ENCODE measurements at places on chromosomes 13 and 19. TPM values are rescaled to one million over a fixed set of nuclear protein-coding genes. Genes with fewer than 3 reads are reported as not detected.

DNA sequence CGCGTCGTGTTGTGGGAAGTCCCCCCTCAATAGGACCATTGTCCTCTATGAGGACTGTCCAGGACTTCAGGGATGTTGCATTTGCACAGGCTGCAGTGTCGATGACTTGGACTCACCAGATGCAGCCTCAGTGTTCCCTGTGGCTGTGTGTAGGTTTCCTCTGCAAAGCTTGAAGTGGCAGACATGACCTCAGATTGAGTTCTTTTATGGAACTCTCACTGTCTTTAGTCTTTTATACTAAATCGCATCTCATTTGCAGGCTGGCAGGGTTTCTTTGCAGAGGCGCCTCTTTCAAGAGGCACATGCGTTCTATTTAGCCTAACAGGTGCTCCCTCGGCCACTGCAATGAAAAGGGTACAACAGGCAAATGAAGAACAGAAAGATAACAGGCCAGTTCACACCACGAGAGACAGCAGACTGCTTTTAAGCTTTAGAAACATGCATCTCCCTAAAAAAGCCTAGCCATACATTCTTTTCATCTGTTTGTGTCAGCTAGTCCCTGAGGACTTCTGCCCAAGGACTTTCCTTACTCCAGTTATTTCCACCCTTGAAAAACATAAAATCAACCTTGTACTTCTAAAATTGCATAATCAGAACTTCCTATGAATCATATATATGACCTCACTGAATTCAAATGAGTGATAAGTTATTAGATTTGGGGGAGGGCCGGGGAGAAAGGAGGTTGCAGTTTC lies 118.4 kb downstream of the RAB20 start:
- no peak overlapping the region for H3K27ac ChIP-seq
- H3K4me1 ChIP-seq = no peaks in the 10 kb centered on the region
- DNase-seq = no peak
- H3K36me3 ChIP-seq = no peaks in the 10 kb centered on the region
- no peak overlapping the region for H3K4me3 ChIP-seq
- peaks cover 51% of the 10 kb centered on the region for H3K27me3 ChIP-seq

GRCh38 chr19:30479231-30479630 lies 107.0 kb downstream of the ZNF536 start:
- H3K4me3 ChIP-seq = no peak overlapping the region
- no peak overlapping the region for H3K27ac ChIP-seq
- no peaks in the 10 kb centered on the region for H3K4me1 ChIP-seq
- H3K36me3 ChIP-seq = no peaks in the 10 kb centered on the region
- peaks cover 7% of the 10 kb centered on the region for H3K27me3 ChIP-seq
- no peak for DNase-seq

- H3K27me3 ChIP-seq = peaks cover 14% of the 10 kb centered on the region
- H3K4me1 ChIP-seq = no peaks in the 10 kb centered on the region
- H3K36me3 ChIP-seq = no peaks in the 10 kb centered on the region
- H3K4me3 ChIP-seq = no peak within 1 kb of the TSS
- DNase-seq = no peak
- no peak within 1 kb of the TSS for H3K27ac ChIP-seq
Measured at GRCh38 chr19:47994209-47994802, at the start of gene ELSPBP1. Gene ELSPBP1 (plus strand): TSS chr19:47994632. CDS start chr19:48008668, 14,036 bp downstream.

DNA sequence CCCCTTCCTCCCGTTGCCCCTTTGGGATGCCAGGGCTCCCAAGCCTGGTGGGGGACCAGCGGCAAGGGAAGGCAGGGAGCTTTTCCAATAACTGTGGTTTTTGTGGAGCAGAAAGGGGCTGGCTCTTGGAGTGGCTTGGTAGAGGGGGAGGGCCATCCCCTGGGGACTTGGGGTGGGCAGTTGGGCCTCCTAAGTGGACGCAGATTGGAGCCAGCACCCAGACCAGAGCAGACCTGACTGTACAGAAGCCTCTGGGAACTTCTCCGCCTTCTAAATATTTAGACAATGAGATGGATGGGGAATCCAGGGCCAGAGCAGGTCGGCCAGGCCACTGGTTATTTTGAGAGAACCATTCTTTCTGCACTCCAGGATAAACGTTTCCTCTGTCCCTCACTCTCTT lies 4.2 kb downstream of the PTGIR start:
- no peak for DNase-seq
- H3K4me3 ChIP-seq = peak overlapping the region; percentile 79
- H3K27me3 ChIP-seq = no peaks in the 10 kb centered on the region
- H3K36me3 ChIP-seq = peaks cover 10% of the 10 kb centered on the region
- H3K4me1 ChIP-seq = peaks cover 81% of the 10 kb centered on the region
- H3K27ac ChIP-seq = peak overlapping the region; percentile 95

DNA sequence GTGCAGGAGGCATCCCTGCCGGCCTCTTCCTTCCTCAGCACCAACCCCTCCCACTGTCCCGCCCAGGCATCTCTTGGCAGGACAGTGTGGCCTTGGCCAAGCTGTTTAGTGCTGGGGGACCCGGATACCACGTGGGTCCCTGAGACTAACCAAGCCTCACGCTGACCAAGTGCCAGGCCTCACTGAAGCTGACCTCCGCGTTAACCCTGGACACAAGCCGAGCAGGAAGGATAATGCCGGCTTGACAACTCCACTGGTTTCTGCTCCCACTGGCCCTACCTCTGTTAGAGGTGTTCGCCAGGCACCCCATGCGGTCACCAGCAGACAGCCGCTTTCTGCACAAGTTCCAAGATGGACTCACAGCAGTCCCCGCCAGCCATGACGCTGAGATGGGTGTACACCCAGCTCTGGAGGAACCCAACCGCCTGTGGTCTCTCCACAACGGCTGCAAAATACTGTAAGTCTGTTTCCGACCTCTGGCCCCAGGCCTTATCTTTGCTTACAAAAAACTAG lies 12.4 kb downstream of the GRTP1 start:
- no peak for DNase-seq
- no peaks in the 10 kb centered on the region for H3K4me1 ChIP-seq
- no peaks in the 10 kb centered on the region for H3K36me3 ChIP-seq

DNA sequence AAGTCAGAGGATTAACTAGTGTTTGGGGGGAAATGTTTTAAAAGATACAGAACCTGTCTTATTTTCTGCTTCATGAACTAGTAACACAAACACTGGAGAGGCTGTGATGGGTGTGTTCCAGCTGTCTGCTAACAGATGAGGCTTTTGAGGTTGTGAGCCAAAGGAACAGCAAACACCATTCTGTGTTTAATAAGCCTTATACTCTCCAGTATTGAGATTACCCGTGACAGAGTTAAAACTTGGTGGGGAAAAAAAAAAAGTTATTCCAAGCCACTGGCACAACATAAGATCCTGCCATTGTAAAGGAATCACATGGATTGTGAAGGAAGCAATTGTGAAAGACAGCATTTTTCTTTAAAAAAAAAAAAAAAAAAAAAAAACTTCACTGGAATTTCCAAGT lies 48.4 kb downstream of the KCTD12 start:
- no peak for DNase-seq
- no peak overlapping the region for H3K27ac ChIP-seq
- peaks cover 3% of the 10 kb centered on the region for H3K27me3 ChIP-seq
- no peaks in the 10 kb centered on the region for H3K4me1 ChIP-seq
- H3K4me3 ChIP-seq = no peak overlapping the region
- H3K36me3 ChIP-seq = no peaks in the 10 kb centered on the region

DNA sequence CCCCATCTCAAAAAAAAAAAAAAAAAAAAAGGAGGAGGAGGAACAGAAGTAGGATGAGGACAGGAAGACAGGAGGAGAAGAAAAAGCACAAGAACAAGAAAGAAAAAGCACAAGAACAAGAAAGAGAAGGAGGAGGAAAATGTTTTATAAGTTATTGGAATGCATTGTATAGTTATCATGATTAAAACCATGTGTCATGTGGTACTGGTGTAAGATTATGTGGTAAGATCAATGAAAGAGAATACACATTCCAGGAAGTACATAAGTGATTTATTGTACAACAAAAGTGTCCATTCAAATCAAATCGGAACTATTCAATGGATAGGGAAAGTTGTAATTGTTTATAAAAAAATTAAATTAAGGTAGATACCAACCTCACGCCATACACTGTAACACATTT lies 167.7 kb downstream of the MZT1 start:
- H3K4me3 ChIP-seq = no peak overlapping the region
- no peaks in the 10 kb centered on the region for H3K36me3 ChIP-seq
- H3K27me3 ChIP-seq = no peaks in the 10 kb centered on the region
- DNase-seq = no peak
- H3K4me1 ChIP-seq = no peaks in the 10 kb centered on the region

GRCh38 chr19:13029893-13030292 lies 34.6 kb downstream of the NFIX start:
- DNase-seq = peak; percentile 65
- H3K4me3 ChIP-seq = no peak overlapping the region
- H3K27ac ChIP-seq = no peak overlapping the region
- H3K4me1 ChIP-seq = no peaks in the 10 kb centered on the region
- no peaks in the 10 kb centered on the region for H3K27me3 ChIP-seq

GRCh38 chr13:80374444-80374843 lies 33.5 kb upstream of the SPRY2 start:
- H3K4me3 ChIP-seq = no peak overlapping the region
- H3K27me3 ChIP-seq = no peaks in the 10 kb centered on the region
- H3K27ac ChIP-seq = no peak overlapping the region
- DNase-seq = no peak
- no peaks in the 10 kb centered on the region for H3K36me3 ChIP-seq

DNA sequence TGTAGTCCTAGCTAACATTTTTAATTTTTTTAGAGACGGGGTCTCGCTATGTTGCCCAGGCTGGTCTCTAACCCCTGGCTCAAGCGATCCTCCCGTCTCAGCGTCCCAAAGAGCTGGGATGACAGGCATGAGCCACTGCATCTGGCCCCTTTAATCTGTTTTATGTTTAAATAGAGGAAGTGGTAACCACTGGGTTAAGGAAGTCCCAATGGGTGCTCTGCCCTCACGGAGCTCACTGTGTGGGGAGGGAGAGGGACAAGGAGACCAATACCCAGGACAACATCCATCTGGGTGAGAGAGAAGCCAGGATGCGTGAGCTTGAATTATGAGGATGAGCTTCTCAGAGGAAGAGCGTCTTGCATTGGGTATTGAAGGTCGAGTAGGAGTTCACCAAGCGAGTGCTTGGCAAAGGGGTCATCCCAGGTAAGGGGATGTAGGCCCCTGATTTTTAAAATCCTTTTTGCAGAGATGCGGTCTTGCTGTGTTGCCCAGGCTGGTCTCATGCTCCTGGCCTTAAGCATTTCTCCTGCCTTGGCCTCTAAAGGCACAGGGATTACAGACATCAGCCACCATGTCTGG lies 13.8 kb downstream of the YJU2 start:
- H3K4me1 ChIP-seq = peaks cover 16% of the 10 kb centered on the region
- H3K4me3 ChIP-seq = no peak overlapping the region
- no peak overlapping the region for H3K27ac ChIP-seq
- no peaks in the 10 kb centered on the region for H3K27me3 ChIP-seq
- DNase-seq = no peak

- no peak for DNase-seq
- H3K4me1 ChIP-seq = peaks cover 68% of the 10 kb centered on the region
- H3K4me3 ChIP-seq = no peak overlapping the region
- H3K27ac ChIP-seq = no peak overlapping the region
- peaks cover 2% of the 10 kb centered on the region for H3K36me3 ChIP-seq
Measured at GRCh38 chr13:99040536-99041131, 62.8 kb upstream of the DOCK9 start.

- H3K4me3 ChIP-seq = no peak overlapping the region
- DNase-seq = no peak
- no peaks in the 10 kb centered on the region for H3K4me1 ChIP-seq
- H3K27ac ChIP-seq = no peak overlapping the region
- no peaks in the 10 kb centered on the region for H3K36me3 ChIP-seq
Measured at GRCh38 chr13:102197193-102197592, 204.7 kb downstream of the FGF14 start.

DNA sequence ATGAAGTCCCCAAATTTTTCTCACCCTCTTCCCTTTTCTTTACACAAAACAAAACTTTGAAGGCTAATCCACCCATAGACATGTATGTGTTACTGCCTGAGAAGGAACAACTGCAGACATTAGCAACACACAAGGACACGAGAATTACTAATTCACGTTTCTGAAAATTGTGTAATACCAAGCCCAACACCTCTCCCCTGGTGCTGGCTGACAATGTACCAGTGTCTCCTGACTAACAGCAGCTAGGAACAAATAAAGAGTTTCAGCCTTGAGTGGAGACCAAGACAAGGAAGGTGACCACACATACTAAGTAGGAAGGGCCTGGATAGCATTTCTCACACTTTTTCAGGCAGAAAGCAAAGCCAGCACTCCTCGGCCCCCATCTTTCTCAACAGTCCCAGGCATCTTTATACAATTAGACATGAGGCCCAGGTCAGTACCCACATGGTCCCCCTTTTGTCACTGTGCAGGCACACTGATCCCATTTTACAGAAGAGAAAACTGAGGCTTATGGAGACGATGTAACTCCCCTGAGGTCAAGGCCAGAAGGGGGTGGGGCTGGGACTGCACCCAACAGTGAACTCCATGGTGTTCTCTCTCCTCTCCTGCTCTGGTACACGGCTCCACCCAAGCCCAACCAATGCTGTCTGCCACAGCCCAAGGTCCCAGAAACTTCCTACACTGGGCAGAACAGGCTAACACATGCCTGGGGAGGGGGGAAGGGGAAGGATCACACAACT lies 8.7 kb downstream of the BRD4 start:
- H3K27ac ChIP-seq = peak overlapping the region; percentile 80
- no peaks in the 10 kb centered on the region for H3K27me3 ChIP-seq
- peak; percentile 41 for DNase-seq
- H3K36me3 ChIP-seq = peaks cover 11% of the 10 kb centered on the region
- H3K4me3 ChIP-seq = no peak overlapping the region
- peaks cover 85% of the 10 kb centered on the region for H3K4me1 ChIP-seq

DNA sequence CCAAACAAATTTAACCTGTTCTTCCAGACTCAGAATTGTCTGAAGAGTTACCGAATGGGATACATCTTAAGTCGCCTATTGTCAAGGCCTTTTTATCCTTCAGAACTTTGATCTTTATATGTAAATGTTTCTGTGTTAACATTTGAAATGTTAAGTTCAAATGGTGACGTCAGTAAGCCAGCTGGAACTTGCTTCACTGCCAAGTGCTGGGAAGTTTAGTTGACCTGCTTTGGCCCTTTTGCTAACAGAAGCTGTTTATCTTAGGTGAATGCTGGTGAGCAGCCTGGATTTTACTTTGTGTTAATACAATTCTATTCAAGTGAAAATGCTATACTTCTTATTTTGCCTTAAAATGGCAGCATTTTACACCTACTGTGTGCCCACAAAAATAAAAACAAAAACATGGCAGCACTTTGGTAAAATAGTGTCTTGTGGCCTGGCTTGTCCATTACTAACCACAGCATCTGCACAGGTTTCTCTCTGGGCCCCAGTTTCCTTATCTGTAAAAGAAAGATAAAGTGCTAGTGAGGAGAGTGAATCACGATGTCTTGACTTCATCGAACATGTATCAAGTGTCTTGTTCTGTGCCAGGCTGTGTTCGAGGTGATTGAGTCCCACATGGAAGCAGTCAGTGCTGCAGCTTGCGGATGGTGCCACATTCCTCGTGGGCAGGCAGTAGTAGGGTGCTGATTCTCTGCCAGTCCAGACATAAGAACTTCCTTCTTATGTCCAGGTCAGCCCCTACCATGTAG lies 2.2 kb downstream of the NAXD start:
- no peak for DNase-seq
- H3K36me3 ChIP-seq = peaks cover 5% of the 10 kb centered on the region
- H3K27me3 ChIP-seq = no peaks in the 10 kb centered on the region
- H3K4me3 ChIP-seq = no peak overlapping the region
- H3K4me1 ChIP-seq = peaks cover 46% of the 10 kb centered on the region
- H3K27ac ChIP-seq = no peak overlapping the region

GRCh38 chr13:32320528-32320927 lies 5.2 kb downstream of the BRCA2 start:
- DNase-seq = no peak
- H3K27me3 ChIP-seq = no peaks in the 10 kb centered on the region
- no peak overlapping the region for H3K4me3 ChIP-seq
- H3K4me1 ChIP-seq = peaks cover 6% of the 10 kb centered on the region

ZNF805 gene
- 6.5 TPM for total RNA-seq

KLK4 gene
- total RNA-seq = not detected

MRPL57 gene
- total RNA-seq = 21.0 TPM

CDX2 gene
- total RNA-seq = not detected

PLIN5 gene
- 0.07 TPM for total RNA-seq
